ENCODE measurements at places on chromosomes 13 and 19.

DNA sequence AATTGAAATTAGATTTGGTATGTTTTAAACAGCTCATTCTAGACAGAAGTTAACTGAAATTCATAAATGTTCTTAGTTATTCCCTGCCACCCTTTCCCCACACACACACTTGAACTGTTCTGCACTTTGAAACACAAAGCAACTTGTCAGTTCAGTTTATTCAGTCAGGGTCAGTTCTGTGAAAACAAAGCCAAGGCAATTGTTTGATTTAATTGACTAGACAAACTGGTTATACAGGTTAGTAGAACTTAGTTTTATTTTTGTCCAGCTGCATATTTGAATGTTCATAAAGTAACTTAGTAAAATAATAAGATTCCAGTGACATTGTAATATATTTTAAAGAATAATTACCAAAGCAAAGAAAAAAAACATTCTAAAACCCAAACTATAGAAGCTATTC is 98.3 kb upstream of the KLF5 start:
- DNase-seq: no peak

- no peak for DNase-seq
Measured at GRCh38 chr19:55044771-55045716, 7.0 kb upstream of the GP6 start.

- no peak for DNase-seq
Measured at GRCh38 chr19:757811-758668, 7.1 kb downstream of the MISP start.

- DNase-seq: no peak
Measured at GRCh38 chr13:32209652-32210051, 105.5 kb downstream of the ZAR1L start.
